ENCODE measurements at places on chromosomes 1 and 21. TPM values are rescaled to one million over a fixed set of nuclear protein-coding genes. Genes with fewer than 3 reads are reported as not detected.

Gene LMX1A
- total RNA-seq: not detected

Gene NEGR1
- 22.6 TPM for total RNA-seq

Gene LGR6
- not detected for total RNA-seq

Gene SH2D1B
- not detected for total RNA-seq

Gene HES3
- not detected for total RNA-seq

Gene AMIGO1
- total RNA-seq: 1.0 TPM

Data from smooth muscle cell of the umbilical artery (primary cell).